D341Med (cell line): ENCODE measurements at places on chromosomes 1 and 21.

DNA sequence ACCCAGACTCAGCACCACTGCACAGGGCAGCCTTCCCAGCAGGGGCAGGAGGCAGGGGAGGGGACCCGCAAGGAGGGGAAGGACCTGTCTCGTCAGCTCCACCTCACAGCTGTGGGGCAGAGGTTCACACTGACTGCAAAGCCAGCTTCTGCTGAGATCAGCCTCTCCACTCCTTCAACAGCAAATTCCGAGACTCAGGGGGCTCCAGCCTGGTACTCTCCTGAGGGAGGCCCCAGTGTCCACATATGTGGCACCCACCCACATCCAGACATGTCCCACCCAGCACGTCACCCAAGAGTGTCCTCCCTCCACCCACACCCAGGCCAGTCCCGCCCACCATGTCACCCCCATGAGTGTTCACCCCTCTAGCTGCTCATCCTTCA lies 329.5 kb downstream of the NPHP4 start:
- DNase-seq, result no peak

DNA sequence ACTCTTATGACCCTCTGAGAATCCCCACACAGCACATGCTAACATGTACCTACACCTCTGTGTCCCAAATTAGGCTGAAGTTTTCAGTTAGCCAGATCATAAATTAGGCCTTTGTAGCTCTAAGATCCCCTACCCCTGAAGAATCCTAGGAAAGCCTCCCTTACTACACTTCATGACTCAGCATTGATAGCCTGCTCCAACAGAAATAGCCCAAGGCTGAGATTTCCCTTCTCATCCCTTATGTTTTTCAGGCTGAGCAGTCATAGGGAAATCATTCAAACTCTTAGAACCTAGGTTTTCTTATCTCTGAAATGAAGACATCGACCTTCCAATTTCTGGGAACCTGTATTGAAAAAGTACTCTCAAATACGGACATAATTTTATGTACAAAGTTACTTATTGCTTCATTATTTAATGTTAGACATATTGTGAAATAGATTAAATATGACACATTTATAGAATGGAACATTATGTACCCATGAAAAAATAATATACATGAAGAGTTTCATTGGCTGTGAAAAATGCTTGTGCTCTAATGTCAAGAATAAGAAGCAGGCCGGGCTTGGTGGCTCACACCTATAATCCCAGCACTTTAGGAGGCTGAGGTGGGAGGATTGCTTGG lies 122.4 kb upstream of the UBE2U start:
- no peak for DNase-seq

DNA sequence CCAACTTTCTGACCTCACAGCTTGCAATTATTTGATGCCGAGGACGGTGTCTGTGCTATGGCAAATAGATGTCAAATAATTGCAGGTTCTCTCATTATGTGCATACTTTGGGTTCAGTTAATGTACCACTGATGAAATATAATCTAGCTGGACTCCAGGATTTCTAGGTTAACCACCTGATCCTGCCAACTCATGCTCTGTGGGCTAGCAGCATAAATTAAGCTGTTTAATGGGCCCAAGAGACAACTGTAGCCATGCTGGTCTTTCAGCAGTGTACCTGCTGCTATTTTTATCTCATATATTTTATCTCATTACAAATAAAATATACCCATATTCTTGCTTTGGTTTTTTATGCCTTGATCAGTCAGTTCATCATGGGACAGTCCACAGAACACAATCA lies 43.3 kb upstream of the HP1BP3 start:
- no peak for DNase-seq

- DNase-seq, result no peak
Observed at GRCh38 chr1:159090286-159091179, 14.0 kb upstream of the AIM2 start.

GRCh38 chr1:161106431-161106830 lies 8.3 kb downstream of the KLHDC9 start:
- DNase-seq, result no peak
